ENCODE measurements at places on chromosomes 13 and 19. TPM values are rescaled to one million over a fixed set of nuclear protein-coding genes. Genes with fewer than 3 reads are reported as not detected.

DNA sequence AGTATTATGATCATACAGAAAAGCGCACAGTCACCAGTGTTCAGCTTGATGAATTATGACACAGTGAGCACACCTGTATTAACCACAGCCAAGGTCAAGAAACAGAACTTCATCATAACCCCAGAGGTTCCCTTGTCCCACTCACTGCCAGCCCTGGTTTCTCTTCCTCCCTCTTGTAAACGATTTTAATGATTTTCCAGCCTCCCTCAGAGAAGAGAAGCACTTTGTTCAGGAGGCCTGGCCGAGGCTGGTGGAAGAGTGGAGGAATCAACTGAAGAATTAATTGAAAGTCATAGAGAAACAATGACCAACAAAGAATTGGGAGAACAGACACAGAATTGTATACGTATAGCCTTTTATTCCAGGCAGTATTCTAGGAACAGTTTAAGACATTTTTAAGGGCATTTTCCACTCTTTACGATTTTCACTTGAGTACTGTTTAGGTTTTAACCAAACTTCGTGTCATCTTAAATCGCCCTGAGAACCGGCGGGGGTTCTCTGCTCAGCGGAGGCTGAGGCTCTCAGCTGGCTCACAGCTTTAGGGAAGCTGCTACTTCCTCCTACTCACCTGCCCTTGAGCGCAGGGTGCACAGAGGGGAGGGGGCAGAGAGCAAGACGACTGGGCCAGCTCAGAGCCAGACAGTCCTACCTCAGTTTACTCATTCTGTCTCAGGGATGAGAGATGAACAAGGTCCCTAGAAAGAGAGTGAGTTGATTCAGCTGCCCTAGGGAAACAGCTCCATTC is 108.6 kb downstream of the AKAP11 start:
- H3K27ac ChIP-seq: no peak overlapping the region
- H3K36me3 ChIP-seq: no peaks in the 10 kb centered on the region
- H3K27me3 ChIP-seq: no peaks in the 10 kb centered on the region
- no peaks in the 10 kb centered on the region for H3K4me1 ChIP-seq
- no peak for DNase-seq
- H3K4me3 ChIP-seq: no peak overlapping the region

Gene DAND5
- 0.17 TPM for total RNA-seq

DNA sequence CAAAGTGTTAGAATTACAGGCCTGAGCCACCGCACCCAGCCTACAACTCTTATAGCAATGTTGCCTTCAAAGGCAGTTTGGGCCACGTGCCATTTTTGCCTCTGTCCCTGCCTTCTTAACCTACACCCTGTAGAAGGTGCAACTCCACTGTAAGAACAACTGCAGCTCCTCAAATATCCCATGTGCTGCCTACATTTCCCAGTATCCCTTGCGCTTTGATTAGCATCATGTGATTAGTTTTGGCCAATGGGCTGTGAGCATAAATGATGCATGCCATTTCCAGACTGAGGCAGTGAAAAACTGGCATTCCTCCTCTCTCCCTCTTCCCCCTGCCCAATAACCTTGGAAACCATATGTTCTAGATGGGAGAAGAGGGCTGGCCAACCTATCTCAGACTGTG is 75.2 kb upstream of the MRI1 start:
- no peaks in the 10 kb centered on the region for H3K27me3 ChIP-seq
- no peaks in the 10 kb centered on the region for H3K4me1 ChIP-seq
- no peak overlapping the region for H3K27ac ChIP-seq
- no peak overlapping the region for H3K4me3 ChIP-seq

GRCh38 chr13:87376081-87376480 is 295.1 kb upstream of the SLITRK5 start:
- no peak overlapping the region for H3K4me3 ChIP-seq
- no peaks in the 10 kb centered on the region for H3K4me1 ChIP-seq
- no peaks in the 10 kb centered on the region for H3K27me3 ChIP-seq
- no peak overlapping the region for H3K27ac ChIP-seq
- DNase-seq: no peak

DNA sequence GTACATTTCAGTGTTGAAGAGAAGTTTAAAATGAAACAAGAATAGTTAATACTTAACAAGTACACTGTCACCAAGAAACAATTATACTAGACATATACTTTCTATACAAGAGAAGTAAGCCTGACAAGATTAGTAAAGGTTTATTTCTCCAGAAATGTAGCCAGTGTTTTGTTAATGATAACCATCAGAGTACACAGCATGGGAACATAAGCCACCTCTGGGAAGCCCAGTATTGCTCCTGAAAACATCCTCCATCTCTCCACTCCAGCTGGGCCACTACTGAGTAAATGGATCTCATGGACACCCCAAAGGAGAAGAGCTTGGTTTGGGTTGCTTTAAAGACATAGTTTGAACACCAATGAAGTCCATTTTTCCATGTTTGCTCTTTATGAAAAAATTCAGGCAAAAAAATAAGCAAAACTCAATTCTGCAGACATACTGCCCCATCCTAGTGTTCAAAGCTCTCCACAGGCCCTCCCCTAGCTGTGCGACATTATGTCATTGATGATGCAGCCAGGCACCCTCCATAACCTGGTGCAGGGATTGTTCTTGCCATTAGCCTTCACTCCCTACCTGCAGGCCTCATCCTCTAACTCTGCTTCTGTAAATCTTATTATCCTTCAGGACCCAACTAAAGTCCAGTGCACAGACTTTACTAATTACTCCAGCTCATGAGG is 61.9 kb downstream of the LHFPL6 start:
- no peak for DNase-seq
- no peaks in the 10 kb centered on the region for H3K4me1 ChIP-seq
- H3K36me3 ChIP-seq: no peaks in the 10 kb centered on the region
- no peaks in the 10 kb centered on the region for H3K27me3 ChIP-seq
- no peak overlapping the region for H3K4me3 ChIP-seq

Measured in H1 (cell line).